Cerebellar cortex (tissue), 1 donor: ENCODE measurements at places on chromosomes 7 and 10.

DNA sequence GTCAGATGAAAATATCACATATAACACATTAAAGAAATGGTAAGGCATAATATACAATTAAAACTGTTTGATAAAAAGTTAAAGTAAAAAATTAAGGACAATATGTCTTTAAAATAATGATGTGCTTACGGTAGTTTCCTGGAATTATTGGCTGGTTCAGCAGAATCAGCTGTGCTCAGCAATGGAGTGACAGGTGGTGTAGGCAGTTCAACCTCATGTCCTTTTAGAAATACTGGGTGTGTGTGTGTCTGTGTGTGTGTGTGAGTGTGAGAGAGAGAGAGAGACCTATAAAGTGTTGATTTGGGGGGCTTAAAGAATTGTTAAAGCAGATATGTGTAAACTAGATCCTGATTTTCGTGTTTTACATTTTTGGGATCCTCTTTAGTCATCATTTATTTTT, 141.2 kb downstream of the ADAM22 start:
- peak; percentile 64 for DNase-seq

DNA sequence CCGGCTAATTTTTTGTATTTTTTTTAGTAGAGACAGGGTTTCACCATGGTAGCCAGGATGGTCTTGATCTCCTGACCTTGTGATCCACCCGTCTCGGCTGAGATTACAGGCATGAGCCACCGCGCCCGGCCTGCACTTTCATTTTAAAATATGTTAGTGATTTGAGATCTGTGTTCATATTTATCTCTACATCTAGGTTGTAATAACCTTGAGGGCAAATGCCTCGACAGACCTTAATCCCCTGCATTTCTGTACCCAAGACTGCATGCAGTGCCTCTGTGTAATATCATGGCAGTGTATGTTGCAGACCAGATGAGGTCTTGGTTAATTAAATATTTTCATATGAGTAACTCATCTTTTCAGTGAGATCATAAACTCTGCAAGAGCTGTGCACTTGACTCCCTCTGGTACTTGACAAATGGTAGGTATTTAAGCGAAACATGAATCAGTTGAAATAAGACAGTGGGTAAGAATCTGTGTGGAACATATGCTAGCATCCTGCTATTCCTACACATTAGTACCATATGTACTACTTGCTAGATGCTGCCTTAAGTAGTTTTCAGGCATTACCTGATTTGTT, 673.9 kb upstream of the ANKRD30A start:
- DNase-seq, result no peak

GRCh38 chr7:5423976-5424748, 528 bp upstream of the TNRC18 start:
- DNase-seq, result peak; percentile 99

GRCh38 chr10:69048103-69048502, 39.8 kb upstream of the SRGN start:
- no peak for DNase-seq

GRCh38 chr10:120161111-120161510, 268.6 kb downstream of the SEC23IP start:
- no peak for DNase-seq

GRCh38 chr7:147859033-147859432, 731.5 kb upstream of the C7orf33 start:
- DNase-seq, result no peak

- no peak for DNase-seq
These were observed 28.8 kb upstream of the ZNF488 start for GRCh38 chr10:47412869-47413268.

DNA sequence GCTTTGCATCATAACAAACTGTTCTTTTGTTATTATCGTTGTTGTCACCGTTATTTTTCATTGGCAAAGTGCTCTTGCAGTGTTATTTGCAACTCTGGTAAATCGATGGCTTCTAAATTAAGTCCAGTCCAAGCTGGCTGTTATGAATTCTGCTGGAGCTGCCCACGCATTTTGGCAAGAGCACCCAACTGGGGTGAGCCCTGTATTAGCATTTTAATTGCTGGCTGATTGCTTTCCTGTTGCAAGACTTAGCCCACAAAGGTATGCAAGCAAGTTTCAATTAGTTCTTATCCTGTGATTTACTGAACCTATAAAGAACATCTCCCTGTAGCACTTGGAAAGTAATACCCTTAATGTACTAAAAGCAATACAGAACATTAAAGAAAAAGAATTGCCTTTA, 226.8 kb downstream of the ACTR3B start:
- DNase-seq, result no peak

DNA sequence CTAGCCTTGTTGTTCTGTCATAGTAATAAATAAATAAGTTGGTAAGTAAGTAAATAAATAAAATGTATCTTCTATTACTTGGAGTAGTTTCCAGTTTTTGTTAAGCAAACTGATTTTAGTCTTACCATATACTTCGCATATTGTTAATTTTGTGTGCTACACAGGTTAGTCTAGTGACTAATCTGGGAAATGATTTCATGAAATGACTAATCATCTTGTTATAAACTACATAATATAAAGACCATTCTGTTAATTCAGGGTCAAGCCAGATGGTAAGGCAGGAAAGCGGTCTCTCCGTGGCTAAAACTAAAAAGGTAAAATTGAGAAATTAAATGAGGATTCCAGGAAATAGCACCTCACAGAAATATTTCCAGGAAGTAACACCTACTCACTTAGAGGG, 58.5 kb upstream of the FOXP2 start:
- DNase-seq, result no peak
